Frontal cortex (tissue), 4 donors: ENCODE measurements at places on chromosomes 2 and 18. TPM values are rescaled to one million over a fixed set of nuclear protein-coding genes. Genes with fewer than 3 reads are reported as not detected.

- DNase-seq: no peak
Observed at GRCh38 chr18:10892786-10893185, 256.6 kb downstream of the PIEZO2 start.

DNA sequence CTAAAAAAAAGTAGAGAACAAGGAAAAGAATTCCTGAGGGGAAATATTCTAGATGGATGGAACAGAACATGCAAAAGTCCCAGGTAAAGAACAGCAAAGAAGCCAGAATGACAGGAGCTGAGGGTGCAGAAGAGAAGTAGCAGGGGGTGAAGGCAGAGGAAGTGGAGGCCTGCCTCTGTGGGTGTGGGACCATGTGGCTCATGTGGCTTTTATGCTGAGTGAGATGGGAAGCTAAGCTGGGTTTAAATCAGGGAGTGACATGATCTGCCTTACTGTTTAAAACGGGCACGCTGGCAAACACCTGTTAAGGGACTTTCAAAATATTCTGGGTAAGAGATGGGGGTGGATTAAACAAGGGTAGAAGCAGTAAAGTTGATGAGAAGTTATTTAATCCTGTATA lies 40.0 kb downstream of the GKN2 start:
- no peak for DNase-seq

DNA sequence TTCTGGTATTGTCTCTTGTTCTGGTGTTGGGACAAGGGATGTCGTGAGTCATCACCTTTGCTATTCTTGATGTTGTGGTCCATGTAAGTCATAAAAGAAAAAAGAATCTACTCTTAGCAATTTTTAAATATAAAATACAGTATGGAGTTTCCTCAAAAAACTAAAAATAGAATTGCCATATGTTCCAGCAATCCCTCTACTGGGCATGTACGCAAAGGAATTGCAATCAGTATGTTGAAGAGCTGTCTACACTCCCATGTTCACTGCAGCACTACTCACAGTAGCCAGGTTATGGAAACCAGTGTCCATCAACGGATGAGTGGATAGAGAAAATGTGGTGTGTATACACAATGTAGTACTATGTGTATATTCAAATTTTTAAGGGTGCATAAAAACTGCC lies 10.9 kb upstream of the GNAL start:
- DNase-seq: no peak

GRCh38 chr18:267380-267687 lies 513 bp downstream of the THOC1 start:
- DNase-seq: peak; percentile 42

- no peak for DNase-seq
Observed at GRCh38 chr2:172783165-172783898, 47.7 kb downstream of the RAPGEF4 start.

COL3A1 gene
- total RNA-seq: 88.0 TPM

DNA sequence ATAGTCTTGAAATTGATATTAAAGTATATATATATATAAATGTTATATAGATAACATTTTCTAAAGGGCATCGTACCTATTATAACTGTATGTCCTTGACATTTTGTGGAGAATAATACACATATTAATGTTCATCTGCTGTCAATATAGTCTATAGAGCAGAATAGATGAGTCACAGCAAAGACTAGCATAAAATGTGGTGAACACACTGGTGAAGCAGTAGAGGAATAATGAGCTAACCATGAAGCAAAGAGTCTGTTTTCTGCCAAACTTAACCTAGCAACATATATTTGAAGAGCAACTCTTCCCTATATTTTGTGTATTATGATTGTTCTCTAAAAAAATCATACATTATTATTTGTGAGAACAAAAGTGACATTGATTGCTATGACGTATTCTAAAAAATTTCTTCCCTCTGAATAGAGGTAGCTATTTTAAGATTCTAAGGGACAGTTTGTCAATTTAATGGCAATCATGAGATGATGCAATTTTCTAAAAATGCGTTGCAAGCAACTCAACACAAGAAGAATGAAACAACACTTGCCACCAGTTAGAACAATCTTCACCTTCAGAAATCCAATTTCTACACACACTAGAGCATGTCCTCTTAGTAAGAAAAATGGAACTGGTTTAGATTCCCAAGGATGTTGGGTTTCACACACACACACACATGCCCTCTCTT lies 22.0 kb downstream of the DOCK10 start:
- no peak for DNase-seq

GRCh38 chr2:175463589-175464310 lies 282.2 kb upstream of the ATP5MC3 start:
- no peak for DNase-seq

- DNase-seq: no peak
Observed at GRCh38 chr2:217978536-217979150, 24.2 kb downstream of the TNS1 start.

DNA sequence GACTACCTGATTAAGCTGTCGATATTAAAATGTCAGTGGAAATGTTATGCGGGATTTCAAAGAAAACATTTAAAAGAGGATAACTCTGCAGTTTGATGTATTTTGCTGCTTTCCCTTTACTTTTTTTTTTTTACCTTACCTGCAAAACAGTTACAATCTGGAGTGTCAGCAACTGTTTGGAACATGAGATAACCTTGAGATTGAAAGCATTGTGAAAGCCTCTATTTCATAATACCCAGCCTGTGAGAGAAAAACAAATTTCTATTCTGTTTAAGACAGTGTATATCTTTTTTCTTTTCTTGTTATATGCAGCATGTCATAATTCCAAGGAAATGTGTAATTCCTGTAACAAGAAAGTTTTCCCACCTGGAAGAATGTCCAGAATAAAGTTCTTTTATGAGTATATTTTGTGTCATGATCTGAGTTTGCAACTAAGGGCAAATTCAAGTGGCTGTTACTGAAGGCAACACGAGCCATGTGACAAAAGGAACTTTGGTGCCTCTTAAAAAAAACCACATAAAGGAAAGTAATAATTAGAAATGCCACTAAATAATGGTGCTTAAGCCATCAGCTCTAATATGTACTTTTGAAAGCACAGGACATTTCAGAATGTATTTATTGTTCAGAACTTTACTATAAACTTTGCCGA lies 297.0 kb upstream of the DSEL start:
- DNase-seq: no peak

SCLY gene
- 11.8 TPM for total RNA-seq

GRCh38 chr18:51275712-51276476 lies 78.4 kb upstream of the MEX3C start:
- DNase-seq: no peak

- DNase-seq: no peak
Observed at GRCh38 chr18:11247381-11247970, 98.1 kb upstream of the PIEZO2 start.

DNA sequence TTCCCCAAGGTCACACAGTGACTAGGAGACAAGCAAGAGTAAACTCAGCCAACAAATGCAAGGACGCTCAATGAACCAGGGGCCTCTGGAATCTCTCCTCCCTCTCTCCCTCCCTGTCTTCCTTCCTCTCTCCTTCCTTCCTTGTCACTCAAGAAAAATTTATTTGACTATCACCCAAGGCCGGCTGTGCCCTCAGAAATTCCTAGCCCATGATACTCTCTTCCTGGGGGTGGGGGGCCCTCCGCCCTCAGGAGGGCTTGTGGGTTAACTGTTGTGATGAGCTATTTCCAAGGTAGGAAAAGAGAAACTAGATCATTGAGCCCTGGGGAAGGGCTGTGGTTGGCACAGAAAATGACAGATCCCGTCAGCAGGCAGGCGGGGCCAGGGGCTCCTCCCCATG lies 21.7 kb downstream of the INHBB start:
- DNase-seq: no peak

DNA sequence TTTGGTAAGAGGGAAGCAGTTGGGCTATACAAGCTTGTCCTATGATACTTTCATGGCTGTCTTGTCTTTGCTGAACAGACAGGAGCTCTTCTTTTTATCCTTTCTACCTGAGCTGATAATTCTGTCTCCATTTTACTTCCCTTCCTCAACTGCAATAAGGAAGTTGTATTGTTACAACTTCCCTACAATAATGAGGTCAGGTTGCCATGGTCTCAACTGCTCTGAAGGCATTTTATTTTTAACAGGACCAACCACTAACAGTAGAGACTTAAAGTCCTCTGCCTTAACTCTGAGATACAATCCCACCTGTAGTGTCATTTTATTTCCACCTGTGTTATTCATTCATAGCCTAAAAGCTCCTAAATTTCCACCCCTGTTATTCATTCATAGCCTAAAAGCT lies 118.6 kb upstream of the PGAP1 start:
- DNase-seq: no peak

- DNase-seq: no peak
Observed at GRCh38 chr2:40436093-40436475, 15.8 kb downstream of the SLC8A1 start.

DNA sequence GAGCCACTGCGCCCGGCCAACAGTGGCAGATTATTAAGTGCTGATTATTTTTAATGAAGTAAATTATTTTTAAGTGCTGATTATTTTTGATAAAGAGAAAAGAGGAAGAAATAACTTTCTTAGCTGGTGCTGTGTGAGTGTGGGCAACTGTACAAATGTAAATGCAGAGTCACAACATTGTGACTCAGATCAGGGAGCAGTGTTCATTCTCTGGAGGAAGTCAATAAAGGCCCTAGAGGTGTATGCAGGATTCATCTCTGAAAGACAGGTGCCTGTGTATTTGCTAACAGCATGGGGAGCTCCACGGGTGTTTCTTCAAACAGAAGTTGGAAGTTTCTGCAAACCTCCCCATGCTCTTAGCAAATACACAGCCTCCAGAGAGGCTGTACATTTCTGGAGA lies 6.2 kb downstream of the KRTCAP3 start:
- DNase-seq: no peak

ZC3H6 gene
- 19.6 TPM for total RNA-seq

SERPINB3 gene
- total RNA-seq: not detected

DNA sequence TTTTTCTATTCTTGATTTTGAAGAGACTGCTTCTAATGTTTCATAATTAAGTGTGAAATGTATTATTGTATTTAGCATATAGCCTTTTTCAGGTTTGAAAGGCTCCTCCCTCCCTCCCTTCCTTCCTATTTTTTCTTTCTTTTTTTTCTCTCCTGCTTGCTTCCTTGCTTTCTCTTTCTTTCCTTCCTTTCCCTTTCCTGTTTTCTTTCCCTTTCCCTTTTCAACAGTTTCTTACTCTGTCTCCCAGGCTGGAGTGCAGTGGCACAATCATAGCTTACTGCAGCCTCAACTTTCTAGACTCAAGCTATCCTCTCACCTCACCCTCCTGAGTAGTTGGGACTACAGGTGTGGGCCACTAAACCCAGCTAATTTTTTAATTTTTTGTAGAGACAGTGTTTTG lies 44.6 kb downstream of the RMDN2 start:
- no peak for DNase-seq

PJVK gene
- total RNA-seq: 2.4 TPM

CYS1 gene
- total RNA-seq: 0.82 TPM

RAB6C gene
- total RNA-seq: 0.41 TPM

AQP12B gene
- not detected for total RNA-seq

DNA sequence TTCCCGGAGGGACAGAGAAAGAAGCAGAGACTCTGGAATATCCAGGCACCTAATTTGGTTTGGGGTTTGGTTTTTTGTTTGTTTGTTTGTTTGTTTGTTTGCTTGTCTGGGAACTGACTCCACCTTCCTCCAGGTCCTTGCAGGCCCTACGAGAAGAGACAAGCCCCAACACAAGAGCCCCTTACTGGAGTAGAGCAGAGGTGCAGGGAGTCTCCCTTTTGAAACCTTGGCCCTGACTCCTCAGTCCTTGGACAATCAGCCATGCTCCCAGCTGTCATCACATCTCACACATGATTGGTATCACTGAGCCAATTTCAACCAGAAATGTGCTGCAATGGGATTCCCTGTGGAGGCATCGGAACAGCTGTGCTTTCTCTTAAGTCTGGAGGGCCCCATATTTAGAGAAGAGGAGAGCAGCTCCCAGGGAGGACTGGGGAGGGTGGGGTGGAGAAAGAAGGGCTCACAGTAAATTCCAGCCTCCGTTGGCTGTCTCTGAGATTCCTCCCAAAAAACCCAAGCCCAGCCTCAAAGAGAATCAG lies 279.9 kb upstream of the NCKAP5 start:
- DNase-seq: no peak

DNA sequence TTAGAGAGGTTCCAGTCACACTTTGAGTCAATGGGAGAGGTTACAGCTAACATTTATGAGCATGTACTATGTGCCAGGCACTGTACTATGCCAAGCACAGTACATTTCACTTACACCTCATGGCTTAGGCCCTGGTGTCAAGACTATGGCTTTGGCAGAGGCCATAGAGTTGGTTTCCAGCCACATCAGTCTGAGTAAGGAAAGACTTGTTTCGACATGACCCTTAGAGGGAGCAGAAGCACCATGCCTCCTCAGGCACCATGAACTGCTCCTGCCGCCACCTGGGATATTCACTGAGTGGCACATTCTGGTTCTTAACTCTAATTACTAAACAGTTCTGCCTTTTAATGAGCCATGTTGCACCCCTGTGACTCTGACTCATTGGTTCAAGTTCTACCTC lies 12.7 kb downstream of the DGUOK start:
- no peak for DNase-seq

DNA sequence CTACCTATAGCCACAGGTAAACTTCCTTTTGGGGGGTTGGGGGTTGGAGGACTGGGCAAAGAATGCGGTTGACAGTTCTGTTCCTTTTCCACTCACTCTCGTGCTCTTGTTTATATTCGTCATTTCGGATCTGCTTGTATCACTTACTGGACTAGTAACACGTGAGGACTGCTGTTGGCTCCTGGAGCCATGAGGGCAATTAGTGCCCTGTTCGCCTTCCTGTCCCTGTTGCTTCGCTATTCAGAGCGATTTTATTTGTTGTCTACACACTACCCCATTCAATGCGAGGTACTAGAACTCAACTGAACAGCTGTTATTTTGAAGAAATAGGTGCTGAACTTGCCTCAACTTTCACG lies 1.1 kb downstream of the KCNJ3 start:
- DNase-seq: no peak
